Brain pericyte (primary cell): ENCODE measurements at places on chromosomes 1 and 21.

- DNase-seq: no peak
Observed at GRCh38 chr1:225757927-225758656, 19.5 kb upstream of the SRP9 start.

- DNase-seq: no peak
Observed at GRCh38 chr1:162612606-162613400, 19.5 kb upstream of the DDR2 start.

- DNase-seq: no peak
Observed at GRCh38 chr1:180167721-180168467, 13.2 kb downstream of the QSOX1 start.

GRCh38 chr1:109901524-109902145 lies 9.0 kb upstream of the CSF1 start:
- DNase-seq: no peak

DNA sequence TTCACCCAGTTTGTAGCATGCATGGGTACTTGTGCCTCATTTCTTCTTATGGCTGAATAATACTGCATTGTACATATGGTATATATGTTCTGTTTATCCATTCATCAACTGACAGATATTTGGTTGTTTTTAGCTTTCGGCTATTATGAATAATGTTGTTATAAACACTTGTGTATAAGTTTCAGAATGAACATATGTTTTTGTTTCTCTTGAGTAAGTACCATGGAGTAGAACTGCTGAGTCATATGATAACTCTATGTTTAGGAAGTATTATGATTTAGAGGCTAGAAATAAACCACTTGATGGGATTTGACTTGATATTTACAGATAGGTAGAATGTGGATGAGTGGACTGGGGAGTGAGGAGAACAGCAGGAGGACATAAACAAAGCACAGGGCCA lies 48.6 kb downstream of the WNT2B start:
- DNase-seq: peak; percentile 7

- peak; percentile 6 for DNase-seq
Observed at GRCh38 chr1:177209357-177209756, 38.6 kb downstream of the BRINP2 start.

DNA sequence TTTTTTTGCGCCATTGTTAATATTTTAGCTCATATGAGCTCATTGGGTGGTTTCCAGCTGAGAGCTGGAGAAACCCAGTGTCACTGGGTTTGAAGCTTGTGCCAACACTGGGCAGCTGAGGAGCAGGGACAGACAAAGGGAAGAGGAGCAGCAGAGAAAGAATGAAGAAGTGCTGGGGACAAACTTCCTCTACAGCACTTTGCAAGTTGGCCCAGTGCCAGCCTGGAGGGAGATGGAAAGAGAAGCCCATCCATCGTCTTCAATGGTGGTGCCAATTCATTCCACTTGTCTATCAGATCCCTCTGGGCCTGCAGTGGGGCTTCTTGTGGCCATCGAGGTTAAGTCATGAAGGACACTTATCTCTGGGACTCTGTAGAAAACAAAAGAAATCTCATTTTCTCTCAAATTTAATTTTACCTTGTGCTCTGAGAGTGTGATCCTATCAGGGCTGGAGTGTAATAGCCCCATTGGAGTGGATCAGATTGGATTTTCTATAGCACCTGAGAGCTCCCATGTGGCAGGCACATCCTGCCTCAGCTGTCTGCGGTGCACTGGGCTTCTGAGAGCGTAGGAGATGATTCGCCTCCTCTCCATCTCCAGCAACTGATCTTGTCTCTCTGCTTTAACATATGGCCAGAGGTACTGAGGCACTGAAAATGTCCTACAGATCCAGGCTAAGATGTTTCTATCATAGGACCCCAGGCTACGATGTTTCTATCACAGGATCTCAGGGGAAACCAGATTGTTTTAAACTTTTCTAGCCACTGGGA lies 114.7 kb downstream of the TNR start:
- no peak for DNase-seq

- no peak for DNase-seq
Observed at GRCh38 chr1:11740258-11741192, 4.6 kb downstream of the AGTRAP start.

- no peak for DNase-seq
Observed at GRCh38 chr1:80882553-80882952, 918.2 kb upstream of the ADGRL2 start.
